ENCODE measurements at places on chromosomes 2 and 18.

DNA sequence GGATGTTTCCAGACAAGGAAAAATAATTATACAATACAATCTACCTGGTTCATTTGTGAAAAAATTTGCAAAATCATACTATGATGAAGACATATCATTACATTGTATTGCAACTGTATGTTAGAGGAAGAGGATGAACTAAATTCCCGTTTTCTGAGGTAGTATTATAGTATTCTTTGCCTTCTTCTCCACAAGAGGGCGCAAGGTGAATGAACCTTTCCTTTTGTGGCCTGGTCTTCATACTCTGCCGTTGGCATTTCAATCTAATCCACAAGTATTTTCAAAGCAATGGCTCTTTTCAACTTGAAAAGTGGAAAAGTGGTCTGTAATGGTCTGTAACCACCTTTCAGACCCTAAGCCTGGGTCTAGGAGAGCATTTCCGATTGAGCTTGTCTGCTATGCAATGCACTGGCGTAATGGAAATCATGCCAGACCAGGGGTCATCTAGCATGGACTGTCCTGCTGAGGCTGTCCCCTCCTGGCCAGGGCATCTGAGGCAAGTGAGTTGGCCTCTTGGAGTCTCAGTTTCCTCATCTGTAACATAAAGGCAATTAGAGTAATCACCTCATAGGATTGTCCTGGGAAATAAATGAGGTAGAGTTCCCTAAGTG, 30.8 kb upstream of the ZNF396 start:
- DNase-seq: peak; percentile 61

GRCh38 chr18:61738488-61738887, 154.3 kb downstream of the RNF152 start:
- DNase-seq: no peak

- no peak for DNase-seq
These were observed 13.6 kb downstream of the ARID5A start for GRCh38 chr2:96549967-96550786.

GRCh38 chr2:117523711-117524238, 290.7 kb upstream of the DDX18 start:
- DNase-seq: no peak

GRCh38 chr2:191345788-191346187, 100.6 kb downstream of the MYO1B start:
- no peak for DNase-seq

DNA sequence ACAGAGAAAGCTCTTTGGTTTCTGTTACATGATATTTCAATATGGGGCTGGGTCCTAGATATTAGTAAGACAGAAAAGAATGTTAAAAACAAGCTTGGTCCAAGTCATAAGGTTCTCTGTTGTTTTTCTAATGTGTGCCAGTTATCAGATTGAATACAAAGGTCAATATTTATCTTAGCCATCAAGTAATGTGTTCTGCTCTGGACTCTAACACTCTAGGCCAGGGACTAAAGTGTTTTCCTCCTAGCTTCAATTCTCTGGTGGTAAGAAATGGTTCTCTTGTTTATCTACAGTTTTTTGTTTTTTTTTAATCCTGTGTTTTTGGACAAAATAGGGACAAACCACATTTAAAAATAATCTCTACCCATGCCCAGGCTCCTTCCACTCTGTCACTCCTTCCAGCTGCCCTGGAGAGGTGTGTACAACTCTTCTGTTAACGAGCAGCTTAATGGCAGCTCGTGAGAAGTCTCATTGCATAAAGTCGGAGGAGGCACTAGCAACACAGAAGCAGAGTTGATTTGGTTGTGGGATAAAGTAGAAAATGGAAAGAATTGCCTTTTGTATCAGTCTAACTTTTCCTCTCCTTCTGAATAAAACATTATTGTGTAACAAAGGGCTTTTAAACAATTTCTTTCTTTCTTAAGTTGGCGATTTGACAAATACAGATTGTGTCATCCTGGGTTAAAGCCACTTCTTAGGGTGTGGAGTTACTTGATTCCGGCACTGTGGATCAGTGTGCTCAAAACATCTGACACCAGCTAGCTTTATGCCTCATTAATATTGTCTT, 8.0 kb upstream of the SESTD1 start:
- no peak for DNase-seq

- no peak for DNase-seq
These were observed 103.4 kb downstream of the CCDC141 start for GRCh38 chr2:178946494-178946893.

DNA sequence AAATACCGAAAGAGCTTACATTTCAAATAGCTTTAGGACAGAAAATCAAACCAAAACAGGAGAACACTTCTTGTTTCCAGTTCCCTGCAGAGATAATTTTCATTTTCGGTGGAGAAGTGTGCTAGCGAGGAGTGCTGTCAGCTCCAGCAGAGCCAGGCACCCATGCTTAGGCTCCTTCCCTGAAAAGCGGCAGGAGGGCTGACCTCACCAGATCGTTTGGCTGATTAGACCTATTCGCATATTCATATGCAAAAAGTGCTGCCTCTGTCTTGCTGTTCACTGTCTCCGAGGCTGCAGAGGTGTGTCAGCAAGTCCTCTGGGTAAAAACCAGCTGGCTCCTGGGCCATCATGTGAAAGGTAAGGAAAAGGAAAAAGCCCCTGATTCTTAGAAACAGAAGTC, 225.8 kb upstream of the COPS8 start:
- DNase-seq: no peak

DNA sequence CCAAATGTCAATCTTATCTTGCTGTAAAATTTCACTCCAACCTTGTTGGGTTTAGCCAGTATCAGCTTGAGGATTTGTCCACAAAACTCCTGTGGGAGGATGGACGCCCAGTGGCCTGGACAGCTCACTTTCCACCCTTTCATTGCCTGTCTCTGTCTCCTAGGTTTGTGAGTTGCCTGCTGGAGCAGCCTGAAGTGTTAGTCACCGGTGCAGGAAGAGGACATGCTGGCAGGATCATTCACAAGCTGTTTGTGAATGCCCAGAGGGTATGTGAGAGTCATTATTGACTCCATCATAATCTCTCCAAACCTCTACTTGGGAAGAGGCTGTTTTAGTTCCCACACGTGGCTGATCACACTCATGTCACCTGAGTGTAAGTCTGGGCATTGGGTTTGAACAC, 112.3 kb downstream of the RAB3GAP1 start:
- no peak for DNase-seq

All from naive B cell (primary cell).